ENCODE measurements at places on chromosomes 16 and 17. TPM values are rescaled to one million over a fixed set of nuclear protein-coding genes. Genes with fewer than 3 reads are reported as not detected.

Gene UNC13D
- total RNA-seq = 0.97 TPM

Gene OR1A1
- total RNA-seq = not detected

Gene TTYH2
- 7.5 TPM for total RNA-seq

Gene TPSD1
- not detected for total RNA-seq

Gene SMCR8
- total RNA-seq = 24.8 TPM

Gene TMEM101
- 35.9 TPM for total RNA-seq

Gene TLCD1
- 3.9 TPM for total RNA-seq

Gene SLFN11
- 43.2 TPM for total RNA-seq

Gene KRT32
- not detected for total RNA-seq

Gene ALOX12B
- total RNA-seq = 0.12 TPM

Gene RNU2-1
- not detected for total RNA-seq

Gene CACNG3
- total RNA-seq = not detected

Gene PRR35
- 0.32 TPM for total RNA-seq

Gene GALR2
- not detected for total RNA-seq

Gene HOXB13
- total RNA-seq = not detected

Gene CCDC57
- total RNA-seq = 21.1 TPM

Gene DUSP3
- 67.3 TPM for total RNA-seq

Gene ITGAX
- not detected for total RNA-seq

Measured in hair follicle dermal papilla cell (primary cell).